Transverse colon (tissue), 4 donors: ENCODE measurements at places on chromosomes 6 and 20.

DNA sequence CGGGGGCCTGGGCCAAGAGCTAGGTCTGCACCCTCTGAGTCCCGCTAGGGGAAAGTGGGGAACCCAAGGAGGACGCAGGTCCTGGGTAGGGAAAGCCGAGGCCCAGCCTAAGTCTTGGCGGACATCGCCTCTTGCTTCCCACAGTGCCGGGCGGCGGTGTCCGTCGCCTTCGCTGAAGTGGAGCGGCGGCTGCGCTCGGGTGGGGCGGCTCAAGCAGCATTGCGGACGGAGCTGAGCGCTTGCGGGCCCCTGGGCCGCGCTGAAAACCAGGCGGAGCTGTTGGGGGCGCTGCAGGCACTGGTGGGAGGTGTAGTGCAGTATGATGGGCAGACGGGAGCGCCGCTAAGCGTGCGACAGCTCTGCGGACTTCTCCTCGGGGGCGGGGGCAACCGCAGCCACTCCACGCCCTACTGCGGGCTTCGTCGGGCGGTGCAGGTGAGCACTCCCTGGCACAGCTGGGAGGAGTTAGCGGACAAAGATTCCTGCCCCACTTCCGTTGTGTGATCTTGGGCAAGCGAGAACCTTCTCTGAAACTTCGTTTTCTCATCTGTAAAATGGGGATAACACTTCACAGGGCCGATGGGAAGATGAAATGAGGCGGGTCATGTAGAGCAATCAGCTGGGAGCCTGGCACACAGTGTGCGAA lies 4.2 kb downstream of the PRSS16 start:
- DNase-seq: peak; percentile 94

GRCh38 chr6:144006736-144007477 lies 1.2 kb downstream of the PLAGL1 start:
- peak; percentile 10 for DNase-seq

DNA sequence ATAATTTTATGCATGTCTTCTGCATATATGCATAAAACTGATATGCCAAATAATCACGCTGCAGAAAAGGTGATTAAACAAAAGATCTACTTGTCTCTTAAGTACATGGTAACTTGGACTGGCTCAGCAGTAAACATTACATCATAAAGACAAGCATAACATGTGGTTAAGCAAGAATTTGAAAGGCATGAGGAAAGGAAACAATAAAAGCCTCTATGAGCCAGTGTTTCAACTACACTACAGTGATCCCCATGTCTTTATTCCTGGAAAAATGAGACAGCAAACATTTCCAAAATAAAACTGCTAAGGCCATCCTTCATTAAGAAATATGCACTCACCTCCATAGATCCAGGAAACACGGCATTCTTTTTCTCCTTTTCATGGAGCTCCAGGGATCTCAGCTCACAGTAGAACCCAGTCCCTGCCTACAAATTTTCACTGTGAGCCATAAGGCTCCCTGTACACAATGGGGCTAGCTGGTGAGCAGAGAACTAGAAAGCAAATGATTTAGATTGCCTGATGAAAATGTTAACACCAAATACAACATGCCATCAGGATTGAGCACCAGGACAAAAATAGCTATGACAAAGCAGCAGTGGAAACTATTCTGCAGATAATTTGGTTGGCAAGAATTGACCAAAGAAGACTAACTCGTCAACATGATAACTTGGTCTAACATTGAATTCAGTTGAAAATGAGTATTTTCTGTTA lies 156.1 kb downstream of the COL21A1 start:
- no peak for DNase-seq

GRCh38 chr20:40942006-40942405 lies 86.6 kb upstream of the TOP1 start:
- DNase-seq: no peak

DNA sequence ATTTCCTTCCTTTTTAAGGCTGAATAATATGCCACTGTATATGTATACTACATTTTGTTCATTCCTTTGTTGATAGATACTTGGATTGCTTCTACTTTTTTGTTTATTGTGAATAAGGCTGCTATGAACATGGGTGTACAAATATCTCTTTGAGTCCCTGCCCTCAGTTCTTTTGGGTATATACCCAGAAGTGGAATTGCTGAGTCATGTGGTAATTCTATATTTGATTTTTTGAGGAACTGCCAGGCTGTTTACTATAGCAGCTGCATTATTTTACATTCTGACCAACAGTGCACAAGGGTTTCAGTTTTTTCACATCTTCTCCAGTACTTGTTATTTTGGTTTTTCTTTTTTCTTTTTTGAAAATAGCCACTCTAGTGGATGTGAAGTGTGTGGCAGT lies 34.1 kb downstream of the CDS2 start:
- DNase-seq: no peak

GRCh38 chr6:31764198-31764597 lies 1.7 kb downstream of the SAPCD1 start:
- DNase-seq: no peak

DNA sequence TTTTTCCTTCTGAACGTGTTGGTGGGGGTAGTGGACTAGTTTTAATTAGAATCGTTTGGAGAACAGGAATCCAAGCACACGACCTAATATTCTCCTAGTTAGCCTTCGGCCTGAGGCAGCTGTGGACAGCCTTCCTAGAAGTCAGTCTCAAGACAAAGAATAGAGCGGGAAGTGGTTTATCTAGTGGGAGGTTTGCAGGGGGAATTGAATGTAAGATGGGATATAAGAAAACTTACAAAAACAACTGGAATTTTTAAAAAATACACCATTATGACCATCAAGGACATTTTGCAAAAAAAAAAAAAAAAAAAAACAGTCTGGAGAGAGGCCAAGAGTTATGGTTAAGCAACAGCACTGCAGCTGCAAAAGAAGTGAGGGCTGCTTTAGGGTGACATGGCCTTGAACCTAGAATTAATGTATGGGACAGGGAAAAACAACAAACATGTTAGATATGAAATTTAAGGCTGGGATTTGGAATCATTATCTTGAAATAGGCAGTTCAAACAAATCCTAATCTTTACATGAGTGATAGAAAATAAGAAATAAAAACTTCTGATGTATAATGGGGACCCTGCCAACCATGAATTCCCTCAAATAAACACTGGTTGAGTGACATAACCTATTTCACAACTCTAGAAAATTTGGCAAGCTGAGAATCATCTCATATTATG lies 40.2 kb downstream of the PLAGL1 start:
- DNase-seq: no peak

DNA sequence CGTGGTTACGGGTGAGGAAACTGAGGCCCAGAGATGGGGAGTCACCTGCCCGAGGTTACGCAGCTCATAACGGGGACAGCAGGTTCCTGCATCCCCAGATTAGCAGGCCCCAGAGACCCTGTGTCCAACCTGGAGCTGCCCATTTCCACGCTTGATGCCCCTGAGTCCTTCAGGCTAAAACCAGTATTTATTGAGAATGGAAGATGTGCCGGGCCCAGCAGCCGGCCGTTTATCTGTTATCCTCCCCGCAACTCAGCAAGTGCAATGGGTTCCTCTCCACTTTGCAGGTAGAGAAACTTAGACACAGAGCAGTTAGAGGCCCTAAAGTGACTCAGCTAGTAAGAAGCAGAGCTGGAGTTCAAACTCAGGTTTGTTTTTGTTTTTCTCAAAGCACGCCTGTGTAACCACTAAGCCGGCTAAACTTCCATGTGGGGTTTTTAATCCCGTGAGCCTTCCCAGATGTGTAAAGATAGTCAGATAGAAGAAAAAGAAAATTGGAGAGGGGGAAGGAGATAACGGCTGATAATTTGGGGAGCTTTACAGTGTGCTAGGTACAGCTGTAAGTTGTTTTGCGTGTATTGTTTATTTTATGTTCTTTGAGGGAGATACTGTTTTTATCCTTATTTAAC lies 775 bp downstream of the PFDN4 start:
- DNase-seq: no peak

GRCh38 chr6:112636650-112637262 lies 289.6 kb downstream of the RFPL4B start:
- no peak for DNase-seq

GRCh38 chr6:13760307-13761304 lies 49.0 kb upstream of the RANBP9 start:
- no peak for DNase-seq

DNA sequence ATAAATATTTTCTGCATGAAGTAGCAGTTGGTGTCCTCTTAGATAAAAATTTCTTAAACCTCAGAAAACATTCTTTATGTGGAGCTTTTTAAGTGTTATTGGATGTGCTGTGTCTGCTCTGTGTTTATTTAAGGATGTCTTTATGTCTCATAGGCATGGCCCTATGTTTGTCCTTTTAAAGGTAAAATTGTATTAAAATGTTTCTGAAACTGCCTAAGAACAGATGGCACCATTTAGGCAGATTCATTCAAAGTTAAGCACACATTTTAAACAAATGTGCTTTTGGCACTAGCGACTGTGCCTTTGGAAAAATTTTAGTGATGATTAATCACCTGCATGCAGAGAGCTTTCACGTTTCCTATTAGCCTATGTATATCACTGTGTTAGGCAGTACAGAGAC lies 125.2 kb downstream of the KIF6 start:
- no peak for DNase-seq

- no peak for DNase-seq
Observed at GRCh38 chr20:23115822-23116221, 29.7 kb upstream of the CD93 start.

GRCh38 chr6:82248273-82248735 lies 760 bp upstream of the IBTK start:
- peak; percentile 21 for DNase-seq

- no peak for DNase-seq
Observed at GRCh38 chr6:31749301-31750036, 9.7 kb downstream of the MSH5 start.

DNA sequence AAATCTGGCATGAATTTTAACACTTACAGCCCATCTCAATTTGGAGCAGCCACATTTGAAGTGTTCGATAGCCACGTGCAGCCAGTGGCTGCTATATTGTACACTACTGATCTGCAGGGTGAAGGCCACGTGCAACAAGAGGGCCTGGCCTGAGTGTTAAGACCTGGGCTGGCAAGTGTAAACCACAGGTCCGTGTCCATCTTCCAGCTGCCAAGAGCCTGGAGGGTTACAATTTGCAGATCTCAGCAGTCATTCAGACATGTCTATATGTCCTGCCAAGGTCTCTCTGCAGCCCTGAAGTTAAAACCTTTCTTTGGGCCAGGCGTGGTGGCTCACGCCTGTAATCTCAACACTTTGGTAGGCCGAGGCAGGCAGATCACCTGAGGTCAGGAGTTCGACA lies 14.1 kb downstream of the SGK2 start:
- no peak for DNase-seq
